ENCODE measurements at places on chromosomes 5 and 9.

DNA sequence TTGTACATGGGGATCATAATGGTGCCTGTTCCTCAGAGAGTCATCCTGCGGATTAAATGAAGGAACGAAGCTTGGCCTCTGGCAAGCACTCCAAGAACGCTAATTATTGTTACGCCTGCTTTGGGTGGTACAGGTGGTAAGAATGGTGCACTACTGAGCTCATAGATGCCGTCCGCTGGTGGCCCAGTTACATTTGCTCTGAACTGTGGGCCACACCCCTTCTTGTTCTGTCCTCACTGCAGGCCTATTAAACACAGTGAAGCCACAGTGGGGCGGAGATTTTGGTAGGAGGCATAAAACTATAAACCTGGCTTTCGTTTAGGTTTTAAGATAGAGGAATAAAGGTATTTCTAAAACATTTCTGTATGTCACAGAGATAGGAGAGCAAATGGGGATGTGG lies 40.6 kb upstream of the FER start:
- ATAC-seq = no peak

DNA sequence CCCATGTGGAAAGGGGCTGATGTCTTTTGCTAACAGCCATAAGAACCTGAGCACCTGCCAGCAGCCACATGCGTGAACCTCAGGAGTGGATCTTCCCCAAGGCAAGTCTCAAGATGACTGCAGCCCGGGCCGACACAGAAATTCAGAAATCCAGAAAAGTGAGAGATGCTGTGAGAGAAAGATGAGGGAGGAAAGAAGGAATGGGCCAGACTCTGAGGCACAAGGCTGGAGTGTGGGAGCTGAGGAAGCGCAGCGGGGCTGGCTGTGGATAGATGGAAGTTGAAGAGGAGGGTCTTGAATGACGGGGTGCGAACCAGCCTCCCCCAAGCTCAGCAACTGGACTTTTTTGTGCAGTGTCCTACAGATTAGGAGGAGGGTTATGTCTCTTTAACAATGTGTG lies 337.8 kb downstream of the GADD45G start:
- no peak for ATAC-seq

GRCh38 chr9:38347946-38348345 lies 44.6 kb upstream of the ALDH1B1 start:
- no peak for ATAC-seq

DNA sequence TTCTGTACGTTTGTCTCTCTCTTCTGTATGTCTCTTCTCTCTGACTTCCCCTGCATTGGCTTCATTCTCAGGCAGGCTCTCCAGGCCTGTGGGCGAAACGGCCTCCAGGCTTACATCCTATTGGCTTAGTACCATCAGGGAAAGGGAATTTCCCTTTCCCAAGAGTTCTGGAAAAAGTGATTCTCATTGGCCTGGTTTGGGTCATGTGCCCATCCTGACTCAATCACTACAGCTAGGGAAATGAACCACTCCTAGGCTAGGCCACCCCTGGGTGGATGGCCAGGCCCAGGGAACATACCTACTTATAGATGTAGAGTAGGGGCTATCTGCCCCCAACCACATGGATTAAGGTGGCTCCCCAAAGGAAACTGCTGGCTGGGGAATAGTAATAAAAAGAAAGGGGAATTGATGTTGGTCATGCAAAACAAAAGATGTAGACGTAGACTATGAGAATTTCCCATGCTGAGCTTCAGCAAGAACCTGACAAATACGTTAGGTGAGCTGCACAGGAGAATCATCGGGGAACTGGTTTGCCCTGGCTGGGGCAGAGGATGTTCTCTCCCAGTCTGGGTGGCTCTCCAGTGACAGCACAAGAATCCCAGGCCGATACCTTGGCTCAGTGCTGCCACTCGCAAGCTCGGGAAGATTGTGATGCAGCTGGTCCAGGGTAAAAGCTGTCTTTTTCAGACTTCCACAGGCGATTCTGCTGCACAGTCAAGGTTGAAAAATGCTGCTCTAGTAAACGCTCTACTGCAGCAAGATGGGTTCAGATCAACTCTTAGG lies 3.7 kb upstream of the EGR1 start:
- no peak for ATAC-seq

DNA sequence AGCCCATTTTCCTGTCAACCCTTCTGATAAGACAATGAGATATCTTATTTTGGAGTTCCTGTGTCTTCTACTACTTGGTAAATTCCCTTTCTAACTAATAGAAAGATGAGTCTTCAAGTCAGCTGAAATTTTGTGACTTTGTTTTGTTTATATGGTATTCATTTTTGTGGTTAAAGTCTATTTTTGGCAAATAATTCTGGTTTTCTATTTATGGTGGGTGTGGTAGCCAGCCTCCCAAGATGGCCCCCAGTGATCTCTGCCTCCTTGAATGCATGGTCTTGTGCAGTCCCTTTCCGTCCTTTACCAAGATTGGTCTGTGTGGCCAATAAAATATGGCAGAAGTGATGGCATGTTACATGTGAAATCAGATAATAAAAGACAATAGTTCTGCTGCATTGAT lies 91.5 kb downstream of the NR3C1 start:
- ATAC-seq = no peak

- ATAC-seq = no peak
Observed at GRCh38 chr5:65903581-65903980, 22.8 kb upstream of the ERBIN start.

DNA sequence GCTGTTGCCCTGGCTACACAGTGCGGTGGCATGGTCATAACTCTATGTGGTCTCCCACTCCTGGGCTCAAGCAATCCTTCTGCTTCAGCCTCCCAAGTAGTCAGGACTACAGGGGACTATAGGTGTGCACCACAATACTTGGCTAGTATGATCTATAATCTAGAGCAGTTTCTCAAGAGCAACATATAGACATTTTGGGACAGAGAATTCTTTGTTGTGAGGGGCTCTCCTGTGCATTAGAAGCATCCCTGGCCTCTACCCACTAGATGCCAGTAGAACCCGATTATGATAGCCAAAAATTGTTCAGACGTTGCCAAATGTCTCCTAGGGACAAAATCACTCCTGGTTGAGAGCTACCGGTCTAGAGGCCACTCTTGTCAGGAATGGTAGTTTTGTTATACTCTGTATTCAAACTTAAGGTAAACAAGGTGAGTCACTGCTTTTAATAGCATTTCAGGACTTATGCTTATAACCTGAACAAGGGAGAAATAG lies 7.2 kb downstream of the ANKHD1 start:
- ATAC-seq = no peak

DNA sequence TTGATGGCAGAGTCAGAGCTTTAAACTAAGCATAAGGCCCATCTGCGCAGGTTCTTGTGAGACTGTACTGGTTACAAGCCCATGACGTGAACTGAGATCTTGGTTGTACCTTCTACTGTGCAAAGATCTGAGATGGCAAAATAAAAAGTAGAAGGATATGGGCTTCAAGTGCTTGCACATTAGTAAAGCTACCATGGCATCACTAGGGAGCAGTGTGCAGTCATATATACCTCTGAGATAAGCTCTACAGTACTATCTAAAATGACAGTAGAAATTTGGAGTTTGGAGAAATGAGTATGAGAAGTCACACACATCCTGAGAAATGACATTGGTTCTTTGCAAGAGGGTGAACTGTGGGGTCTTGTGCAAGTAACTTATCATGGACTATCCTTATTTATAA lies 408.2 kb upstream of the PRR16 start:
- peak; percentile 98 for ATAC-seq

DNA sequence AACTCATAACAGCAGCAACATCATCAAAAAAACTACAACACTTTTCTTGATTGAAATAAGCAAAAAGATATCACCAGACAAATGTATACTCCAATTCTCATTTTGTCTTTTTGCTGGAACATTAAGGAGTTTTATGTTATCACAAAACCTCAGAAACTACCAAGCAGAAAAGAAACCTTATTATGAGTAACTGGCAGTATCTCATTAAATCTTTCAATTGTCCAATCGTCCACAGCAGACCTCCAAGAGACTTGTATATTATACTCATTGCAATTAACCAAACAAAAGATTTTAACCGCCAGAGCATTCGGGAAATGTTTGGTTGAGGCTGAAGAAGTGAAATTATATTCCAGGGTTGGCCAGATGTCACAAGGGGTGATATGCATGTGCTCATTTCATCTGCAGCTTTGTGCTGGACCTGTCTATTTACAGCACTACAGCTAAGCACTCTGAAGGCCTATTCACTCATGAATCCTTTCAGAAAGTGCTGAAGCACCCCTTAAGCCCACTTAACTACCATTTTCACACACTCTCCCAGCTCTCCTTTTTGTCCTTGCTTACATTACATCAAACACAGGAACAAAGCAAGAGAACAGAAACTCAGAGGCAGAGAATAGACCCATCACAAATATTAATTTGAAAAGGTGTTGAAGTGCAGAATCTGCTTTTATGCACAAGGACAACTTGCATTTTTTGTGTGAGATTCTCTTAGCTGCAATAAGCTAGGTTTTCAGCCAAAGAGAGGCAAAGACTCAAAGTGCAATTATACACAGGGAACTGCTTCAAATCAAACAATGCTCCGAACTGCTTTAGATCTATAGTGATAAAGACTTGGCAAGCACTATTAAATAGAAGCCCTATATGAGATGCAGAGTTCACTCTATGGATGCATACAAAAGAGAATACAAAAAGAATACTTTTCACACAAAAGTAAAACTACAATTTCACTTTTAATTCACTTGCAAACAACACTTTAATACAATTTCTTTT lies 150.4 kb upstream of the POU5F2 start:
- peak; percentile 39 for ATAC-seq

- ATAC-seq = no peak
Observed at GRCh38 chr5:124867137-124867704, 120.8 kb upstream of the ZNF608 start.

DNA sequence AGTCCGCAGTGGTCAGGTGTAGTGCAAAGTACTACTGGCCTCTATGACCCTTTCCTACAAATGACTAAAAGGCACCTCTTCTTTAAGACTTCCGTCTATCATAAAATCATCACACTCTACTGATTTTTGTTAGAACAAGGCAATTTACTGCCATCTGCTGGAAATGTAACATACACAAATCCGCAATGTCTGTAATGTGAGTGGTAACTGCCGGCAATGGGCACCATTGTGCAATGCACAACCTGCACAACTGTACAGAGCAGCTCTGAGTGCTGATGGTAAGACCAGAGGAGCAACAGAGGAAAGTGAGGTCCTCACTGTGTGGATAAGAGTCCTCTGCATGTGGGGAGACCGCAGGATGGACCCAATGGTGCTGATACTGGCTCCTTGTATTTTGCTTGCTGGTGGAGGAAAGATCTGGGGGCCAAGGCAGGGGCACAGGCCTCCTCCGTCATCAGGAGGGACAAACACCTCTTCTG lies 103.7 kb downstream of the ATPSCKMT start:
- peak; percentile 80 for ATAC-seq

DNA sequence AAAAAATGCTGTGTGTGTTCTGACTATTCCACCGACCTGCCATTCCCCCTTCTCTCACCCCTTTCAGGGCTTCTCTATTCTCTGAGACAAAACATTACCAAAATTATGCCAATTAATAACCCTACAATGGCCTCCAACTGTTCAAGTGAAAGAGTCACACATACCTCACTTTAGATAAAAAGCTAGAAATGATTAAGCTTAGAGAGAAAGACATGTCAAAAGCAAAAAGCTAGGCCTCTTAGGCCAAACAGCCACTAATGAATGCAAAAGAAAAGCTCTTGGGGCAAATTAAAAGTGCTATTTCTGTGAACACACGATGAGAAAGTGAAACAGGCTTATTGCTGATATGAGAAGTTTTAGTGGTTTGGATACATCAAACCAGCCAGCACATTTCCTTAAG lies 279.6 kb upstream of the GRAMD2B start:
- no peak for ATAC-seq

DNA sequence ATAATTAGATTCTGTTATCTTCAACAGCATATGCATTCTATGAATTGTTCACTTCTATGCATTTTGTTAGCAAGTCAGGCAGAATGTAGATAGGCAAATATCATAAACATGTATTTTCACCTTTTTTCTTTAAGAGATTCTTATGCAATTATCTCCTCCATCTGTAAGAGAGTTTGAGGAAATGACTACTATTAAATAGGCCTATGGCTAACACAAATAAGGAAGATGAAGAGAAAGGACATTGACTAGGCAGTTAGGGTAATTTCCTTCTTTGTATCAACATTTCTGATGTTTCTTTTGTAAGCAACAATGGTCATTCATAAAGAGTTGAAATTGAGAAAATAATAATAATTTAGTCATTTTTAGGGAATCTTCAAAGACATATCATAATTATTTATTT lies 145.2 kb upstream of the CDH12 start:
- ATAC-seq = no peak

DNA sequence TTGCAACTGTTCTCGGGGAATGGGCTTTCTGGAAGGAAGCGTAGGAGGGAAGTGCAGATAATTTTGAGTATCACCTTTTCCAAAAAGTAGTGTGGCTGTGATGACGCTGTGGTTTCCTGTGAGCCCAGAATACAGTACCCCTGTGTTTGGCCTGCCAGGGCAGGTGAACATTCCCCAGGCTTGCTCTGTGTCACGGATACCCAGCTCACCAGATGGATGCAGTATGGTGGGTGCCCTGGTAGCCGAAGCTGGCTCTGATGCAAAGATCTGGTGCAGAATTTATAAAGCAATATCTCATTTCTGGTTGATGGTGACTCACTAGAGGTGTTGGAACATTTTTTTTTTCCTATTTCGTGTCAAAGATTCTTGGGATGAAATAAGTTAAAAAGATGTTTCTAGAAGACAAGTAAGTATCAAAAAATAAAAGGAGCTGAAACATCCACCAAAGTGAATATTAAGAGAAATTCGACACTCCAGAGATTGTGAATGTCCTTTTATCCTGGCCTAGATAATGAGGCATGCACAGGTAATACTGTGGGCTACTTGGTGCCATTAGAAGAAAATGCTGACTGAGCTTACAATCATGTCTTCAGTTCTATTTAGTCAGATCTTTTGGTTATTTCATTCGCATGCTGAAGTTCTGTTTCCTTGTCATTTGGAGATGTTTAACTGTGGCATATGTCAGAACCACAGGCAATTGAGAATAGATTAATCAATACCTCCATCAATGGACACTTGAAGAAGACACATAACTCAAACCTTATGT lies 200.1 kb downstream of the GADD45G start:
- no peak for ATAC-seq

DNA sequence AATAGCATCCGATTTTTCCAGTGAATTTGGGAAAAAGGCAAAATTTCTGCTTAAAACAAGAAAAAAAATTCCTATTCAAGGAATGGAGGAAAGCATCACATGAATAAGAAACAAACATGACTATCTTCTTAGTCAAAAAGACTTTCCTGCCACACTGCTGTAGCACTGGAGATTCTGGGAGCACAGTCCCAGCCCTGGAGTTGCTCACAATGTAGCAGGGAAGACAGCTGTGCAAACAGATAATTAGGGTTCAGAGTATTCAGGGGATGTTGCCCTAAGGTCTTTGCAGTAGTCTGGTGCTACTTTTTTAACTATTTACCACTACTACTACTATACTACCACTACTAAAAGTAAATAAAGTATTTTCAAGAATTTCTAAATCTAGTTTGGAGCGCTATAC lies 86.5 kb downstream of the BNC2 start:
- ATAC-seq = no peak

GRCh38 chr9:120514405-120514804 lies 65.6 kb downstream of the CDK5RAP2 start:
- ATAC-seq = no peak
